ENCODE measurements at places on chromosomes 3 and 15.
A peak's percentile ranks its signal among the peaks of the same experiment; 100 is the strongest.

- DNase-seq: no peak
Observed at GRCh38 chr3:169334991-169335390, 328.5 kb downstream of the MECOM start.

DNA sequence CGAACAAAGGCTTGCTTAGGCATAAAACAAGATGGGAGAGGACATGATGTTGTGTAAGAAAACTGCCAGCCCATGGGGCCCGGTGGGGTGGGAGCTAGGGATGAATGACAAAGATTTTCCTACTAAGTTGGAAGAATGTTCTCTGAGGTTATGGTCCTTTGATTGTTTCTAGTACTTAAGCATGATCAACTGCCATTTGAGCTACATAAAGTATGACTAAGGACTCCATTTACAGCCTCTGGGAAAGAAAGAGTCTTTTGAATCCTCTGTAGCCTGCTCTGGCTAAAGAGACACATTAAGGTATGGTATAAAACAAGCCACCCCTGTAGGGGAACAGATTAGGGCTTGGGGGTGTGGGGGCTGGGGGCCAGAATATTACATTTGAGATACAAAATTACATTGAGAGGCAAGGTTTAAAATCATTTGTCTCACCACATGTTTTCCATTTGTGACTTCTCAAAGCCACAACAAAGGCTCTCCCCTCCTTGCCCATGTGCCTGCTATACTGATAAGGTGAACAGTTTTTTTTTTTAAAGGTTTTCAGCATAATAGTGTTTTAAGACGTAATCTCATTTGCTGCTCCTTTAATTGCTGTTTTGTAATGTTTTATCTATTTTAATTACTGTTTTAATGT, 323.4 kb downstream of the CHST2 start:
- no peak for DNase-seq

GRCh38 chr3:109679664-109680063, 342.3 kb upstream of the DPPA4 start:
- no peak for DNase-seq

- DNase-seq: no peak
Observed at GRCh38 chr15:73464602-73465001, 21.6 kb downstream of the REC114 start.

GRCh38 chr15:84725001-84725491, 9.1 kb upstream of the SEC11A start:
- no peak for DNase-seq

DNA sequence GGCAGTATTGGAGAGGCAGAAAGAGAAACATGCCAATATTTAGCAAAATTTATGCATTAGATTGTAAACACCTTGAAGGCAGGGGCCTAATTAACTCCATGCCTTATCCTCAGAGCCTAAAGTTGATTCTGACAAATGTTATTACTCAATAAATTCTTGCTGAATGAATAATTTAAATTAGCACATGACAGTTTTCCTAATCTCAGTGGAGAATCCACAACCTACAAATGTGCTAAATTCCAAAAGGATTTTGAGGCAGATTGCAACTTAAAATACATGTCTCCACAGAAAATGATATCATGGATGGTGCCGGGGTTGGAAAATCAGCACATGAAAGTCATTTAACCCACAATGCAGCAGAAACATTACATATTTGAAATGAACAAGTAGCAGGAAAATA, 41.1 kb upstream of the NANOGP8 start:
- DNase-seq: no peak

GRCh38 chr3:61796088-61796680, 234.8 kb downstream of the PTPRG start:
- DNase-seq: no peak

GRCh38 chr3:184710870-184711492, 883 bp downstream of the MAGEF1 start:
- DNase-seq: no peak

GRCh38 chr3:30453360-30454039, 152.9 kb upstream of the TGFBR2 start:
- no peak for DNase-seq

DNA sequence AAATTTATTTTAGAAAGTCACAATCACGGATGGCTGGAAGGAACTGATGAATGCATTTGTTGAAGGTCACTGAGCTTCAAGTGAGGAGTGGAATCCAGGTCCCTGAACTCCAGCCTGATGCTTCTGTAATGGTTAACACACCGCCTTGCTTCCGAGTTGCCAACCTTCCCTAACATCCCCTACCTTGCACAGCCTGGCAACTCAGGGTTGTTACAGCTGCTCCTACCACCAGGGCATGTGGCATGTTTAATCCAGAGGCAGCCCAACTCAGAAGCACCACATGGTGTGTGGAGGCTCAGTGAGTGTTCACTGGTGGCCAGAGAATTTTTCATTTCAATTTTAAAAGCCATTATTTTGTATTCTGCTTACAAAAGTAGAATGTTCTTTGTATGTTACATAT, 4.9 kb downstream of the TM2D3 start:
- DNase-seq: no peak

GRCh38 chr3:190728574-190729246, 133.8 kb downstream of the GMNC start:
- DNase-seq: no peak

- DNase-seq: no peak
Observed at GRCh38 chr3:153111016-153111415, 51.0 kb upstream of the RAP2B start.

DNA sequence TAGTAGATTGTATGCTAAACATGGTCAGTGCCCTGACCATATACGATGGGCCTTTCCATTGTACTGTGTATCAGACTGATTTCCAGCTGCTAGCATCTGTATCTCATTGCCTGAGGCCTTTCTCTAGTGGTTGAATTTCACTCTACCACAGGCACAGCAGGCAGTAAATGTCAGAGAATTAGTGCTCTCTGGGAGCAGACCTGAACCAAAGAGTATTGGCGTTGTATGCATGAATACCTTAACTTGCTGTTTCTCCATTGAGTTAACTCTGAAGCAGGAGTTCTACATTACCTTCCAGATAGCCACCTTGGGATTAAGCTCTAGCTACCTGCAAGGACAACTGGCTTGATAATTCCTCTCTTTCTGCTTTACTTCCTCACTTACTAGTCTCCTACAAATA, 439.2 kb upstream of the EPHA3 start:
- DNase-seq: no peak

DNA sequence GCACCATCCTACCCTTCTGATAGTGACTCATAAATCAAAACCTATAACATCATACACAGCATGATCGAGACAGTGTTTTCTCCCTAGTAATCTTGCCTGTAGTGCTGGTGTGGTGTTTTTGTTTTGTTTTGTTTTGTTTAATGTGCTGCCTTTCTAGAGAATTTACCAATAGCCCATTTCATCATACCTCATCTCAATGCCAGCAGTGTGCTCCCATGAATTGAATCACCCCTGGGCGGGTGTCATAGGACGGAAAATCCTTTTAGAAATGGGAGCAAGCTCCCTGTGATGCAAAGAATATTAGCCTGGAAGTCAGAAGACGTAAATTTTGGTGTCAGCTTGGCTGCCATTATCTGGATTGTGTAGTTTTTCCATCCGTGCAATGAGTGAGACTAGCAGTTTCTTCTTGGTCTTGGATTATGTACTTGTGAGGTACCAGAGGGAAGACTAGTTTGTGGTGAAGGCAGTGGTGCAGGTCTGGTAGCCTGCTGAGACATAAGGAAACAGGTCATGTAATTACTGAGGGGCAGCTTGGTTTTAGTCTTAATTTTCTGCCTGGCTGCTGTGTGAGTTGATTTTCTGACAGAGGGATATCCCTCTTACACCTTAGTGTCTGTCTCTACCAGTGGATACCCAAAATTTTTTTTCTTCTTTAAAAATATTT, 29.9 kb downstream of the IGSF10 start:
- DNase-seq: no peak

DNA sequence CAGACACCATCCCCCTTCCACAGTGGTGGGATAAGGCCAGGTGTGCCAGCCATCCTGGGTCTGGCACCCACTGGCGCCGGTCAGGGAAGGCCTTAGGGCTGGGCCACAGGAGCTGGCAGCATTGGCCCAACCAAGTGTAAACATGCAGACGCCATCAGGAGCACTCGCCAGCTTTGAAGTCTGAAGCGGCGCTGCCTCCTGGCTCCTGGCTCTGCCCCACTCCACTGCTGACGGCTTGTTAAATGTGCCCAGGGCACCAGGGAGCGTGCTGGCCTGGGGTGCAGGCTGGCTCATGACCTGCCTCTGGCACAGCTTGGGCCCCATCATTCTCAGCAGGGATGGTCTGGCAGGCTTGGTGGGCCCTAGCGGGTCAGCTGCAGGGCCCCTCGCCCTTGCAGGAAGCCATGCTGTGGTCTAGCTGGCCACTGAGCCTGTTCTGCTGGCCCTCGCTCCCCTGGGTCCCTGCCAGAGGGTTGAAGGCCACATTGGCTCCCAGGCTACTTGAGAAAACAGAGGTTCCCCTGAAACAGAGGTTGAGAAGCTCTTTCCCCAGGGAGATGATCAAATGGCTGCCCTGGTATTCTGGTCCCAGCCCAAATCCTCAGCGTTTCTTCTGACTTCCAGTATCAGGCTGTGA, 116.6 kb downstream of the DNAJB8 start:
- no peak for DNase-seq

- no peak for DNase-seq
Observed at GRCh38 chr3:36365829-36366228, 14.5 kb upstream of the STAC start.

GRCh38 chr3:157530637-157531300, 27.6 kb upstream of the VEPH1 start:
- DNase-seq: no peak

GRCh38 chr15:101807345-101807945, 4.1 kb downstream of the OR4F6 start:
- no peak for DNase-seq

DNA sequence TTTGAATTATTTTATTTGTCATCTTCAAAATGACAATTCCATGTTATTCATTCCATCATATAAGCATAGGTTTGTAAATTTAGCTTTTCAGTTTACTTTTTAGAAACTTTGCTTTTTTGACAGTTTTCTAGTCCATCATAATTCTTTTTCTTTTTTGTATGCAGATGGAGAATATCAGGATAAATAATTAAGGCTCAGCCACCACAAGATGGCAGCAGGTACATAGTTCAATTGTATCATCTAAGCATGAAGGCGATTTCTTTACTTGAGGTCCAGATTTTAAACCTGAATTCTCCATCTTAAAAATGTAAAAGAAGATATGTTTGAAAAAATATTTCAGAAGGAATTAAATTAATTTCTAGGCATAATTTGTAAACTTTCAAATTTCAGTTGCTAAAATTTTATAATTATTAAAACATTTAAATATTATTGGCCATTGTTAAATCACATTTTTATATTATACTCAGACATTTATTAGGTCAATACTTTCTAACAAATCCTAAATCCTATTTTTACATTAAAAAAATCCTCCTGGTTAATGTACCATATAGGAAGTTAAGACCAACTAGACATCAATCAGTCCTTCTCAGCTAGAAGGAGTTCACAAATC, 15.1 kb downstream of the PLSCR5 start:
- no peak for DNase-seq

DNA sequence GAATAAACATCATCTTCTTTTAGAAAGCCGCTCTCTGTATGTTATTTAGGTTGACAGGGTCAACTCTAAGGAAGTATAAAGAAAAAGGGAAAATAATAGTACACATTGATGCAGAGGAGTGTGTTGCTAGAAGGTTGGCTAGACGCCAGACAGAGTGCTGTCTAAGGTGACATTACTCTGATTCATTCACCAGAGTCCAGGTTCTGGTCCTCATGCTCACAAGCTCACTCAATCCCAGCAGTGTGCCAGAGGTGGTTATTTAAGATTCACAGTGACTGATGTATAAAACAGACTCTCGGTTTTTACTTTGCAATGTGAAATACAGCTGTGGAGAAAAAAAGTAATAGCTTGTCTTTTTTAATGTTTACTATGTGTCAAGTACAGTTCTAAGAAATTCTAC, 1.7 kb downstream of the CFAP44 start:
- no peak for DNase-seq

GRCh38 chr15:86403914-86404583, 324.4 kb downstream of the AGBL1 start:
- DNase-seq: no peak

GRCh38 chr3:185503521-185503920, 4.7 kb upstream of the TMEM41A start:
- no peak for DNase-seq

- DNase-seq: no peak
Observed at GRCh38 chr15:100614336-100614735, 11.9 kb downstream of the ASB7 start.

- no peak for DNase-seq
Observed at GRCh38 chr3:55797084-55797483, 310.0 kb upstream of the WNT5A start.

GRCh38 chr15:63160638-63161037, 3.4 kb upstream of the RPS27L start:
- DNase-seq: no peak

DNA sequence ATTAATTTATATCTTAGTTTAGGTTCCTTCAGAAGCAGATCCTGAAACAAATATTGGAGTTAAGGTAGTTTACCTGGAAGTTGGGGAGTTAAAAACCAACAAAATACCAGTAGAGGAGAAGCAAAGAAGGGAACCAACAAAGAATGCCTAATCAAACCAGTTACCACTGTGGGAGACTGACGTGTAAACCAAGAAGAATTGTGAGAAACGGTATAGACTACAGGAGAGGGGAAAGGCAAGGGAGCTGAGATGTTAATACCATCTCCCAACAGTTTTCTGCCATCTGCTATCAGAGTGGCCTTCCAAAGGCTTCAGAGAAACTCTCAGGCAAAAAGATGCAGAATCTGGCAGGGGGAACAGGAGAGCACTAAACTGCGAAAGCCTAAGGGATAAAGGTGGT, 53.5 kb downstream of the BFSP2 start:
- no peak for DNase-seq

GRCh38 chr3:62874711-62875557, at the start of gene CADPS:
TSS of gene CADPS (minus strand) at chr3:62875416. CDS start at chr3:62875029, 387 bp downstream.
- DNase-seq: no peak

DNA sequence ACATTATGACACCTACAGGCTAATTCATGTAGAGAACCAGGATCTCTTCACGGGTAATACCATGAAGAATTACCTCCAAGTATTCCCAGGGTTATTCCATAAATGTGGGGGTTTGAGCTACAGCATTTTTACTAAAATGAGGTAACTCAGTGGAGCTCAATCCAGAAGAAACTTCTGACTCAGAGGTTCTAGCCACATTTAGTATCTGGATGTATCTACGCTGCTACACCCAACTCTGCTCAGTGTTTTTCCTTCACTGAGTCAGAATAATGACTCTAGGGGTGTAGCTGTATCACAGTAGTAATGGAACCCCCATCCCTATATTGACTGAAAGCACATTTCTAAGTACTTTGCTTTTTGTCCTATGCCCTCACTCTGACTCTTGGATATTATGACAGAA, 52.4 kb downstream of the COPS2 start:
- no peak for DNase-seq

GRCh38 chr15:79970624-79971434, at the start of gene BCL2A1:
TSS of gene BCL2A1 (minus strand) at chr15:79971196. CDS start at chr15:79971119, 77 bp downstream.
- peak; percentile 68 for DNase-seq

GRCh38 chr3:58626841-58627569, 39.6 kb downstream of the FAM3D start:
- no peak for DNase-seq

DNA sequence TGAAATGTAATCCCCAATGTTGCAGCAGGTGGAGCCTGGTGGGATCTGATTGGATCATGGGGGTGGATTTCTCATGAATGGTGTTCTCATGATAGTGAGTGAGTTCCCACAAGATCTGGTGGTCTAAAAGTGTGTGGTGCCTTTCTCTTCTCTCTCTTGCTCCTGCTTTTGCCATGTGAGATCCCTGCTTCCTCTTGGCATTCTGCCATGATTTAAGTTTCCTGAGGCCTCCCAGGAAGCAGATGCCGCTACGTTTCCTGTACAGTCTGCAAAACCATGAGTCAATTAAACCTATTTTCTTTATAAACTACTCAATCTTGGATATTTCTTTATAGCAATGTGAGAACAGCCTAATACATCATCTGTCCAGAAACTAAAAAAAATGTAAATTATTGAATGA, 298.3 kb downstream of the MEX3B start:
- no peak for DNase-seq
